Calu3 (cell line): ENCODE measurements at places on chromosomes 3 and 15.

DNA sequence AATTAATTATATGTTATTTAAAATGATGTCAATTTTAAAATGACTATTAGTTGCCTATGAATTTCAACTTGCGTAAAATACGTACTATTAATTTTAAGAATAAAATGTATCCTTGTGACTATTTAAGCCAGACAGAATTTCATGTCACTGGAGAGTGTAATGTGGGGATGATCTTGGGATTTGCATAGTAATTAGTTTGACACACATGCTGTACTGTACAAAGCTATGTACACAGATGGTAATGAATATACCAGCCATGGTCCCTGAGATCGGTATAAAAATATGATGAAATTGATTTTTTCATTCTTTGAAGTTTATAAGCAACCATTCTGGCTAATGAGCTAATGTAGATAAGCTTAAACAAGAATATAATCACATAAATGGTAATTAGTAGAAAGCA lies 134.4 kb upstream of the ROBO1 start:
- no peak for DNase-seq

GRCh38 chr3:68090571-68090970 lies 436.2 kb upstream of the SUCLG2 start:
- no peak for DNase-seq

- DNase-seq: peak; percentile 12
Observed at GRCh38 chr15:82646250-82647044, 716 bp downstream of the CPEB1 start.

- DNase-seq: no peak
Observed at GRCh38 chr15:66783314-66783713, 81.3 kb downstream of the SMAD6 start.

DNA sequence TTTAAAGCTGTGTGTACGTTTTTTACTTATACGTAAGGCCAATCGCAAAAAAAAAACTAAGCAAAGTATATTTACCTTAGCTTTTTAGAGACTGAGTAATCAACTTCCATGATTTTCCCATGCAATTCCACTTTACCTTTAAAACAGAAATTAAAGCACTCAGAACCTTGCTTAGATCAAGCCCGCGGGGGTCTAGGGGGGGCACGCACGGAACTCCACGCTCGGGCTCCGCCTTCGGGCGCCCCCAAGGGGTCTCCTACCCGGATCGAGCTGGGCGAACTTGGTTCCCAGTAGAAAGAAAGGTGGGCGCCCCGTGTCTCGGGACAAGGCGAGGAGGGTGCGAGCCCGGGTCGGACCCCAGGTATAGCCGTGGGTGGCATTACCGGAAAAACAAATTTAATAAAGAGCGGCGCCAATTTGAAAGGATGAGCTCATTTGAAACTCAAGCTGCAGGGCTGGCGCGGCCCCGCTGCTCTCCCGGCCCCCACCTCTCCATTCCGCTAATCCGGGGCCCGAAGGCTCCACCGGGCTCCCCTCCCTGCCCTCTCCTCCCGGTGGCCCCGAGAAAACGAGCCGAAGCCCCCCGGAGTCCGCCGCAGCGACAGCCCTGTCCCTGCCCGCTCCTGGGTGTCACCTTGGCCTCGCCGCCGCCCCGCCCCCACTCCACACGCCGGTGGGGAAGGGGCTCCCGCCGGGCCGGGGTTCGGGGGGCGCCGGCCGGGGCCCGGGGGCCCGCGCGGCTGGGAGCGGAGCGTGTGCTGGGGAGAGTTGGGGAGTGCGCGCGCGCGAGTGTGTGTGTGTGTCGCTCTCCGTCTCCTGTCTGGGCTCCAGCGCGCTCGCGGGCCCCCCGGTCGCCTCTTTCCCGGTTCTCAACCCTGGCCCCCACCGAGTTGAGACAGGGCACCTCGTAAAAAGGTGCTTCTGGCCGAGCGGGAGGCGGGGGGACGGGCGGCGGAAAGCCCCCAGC lies 1.5 kb downstream of the IGF2BP2 start:
- peak; percentile 56 for DNase-seq

GRCh38 chr3:129936757-129937156 lies 37.8 kb upstream of the TRH start:
- DNase-seq: peak; percentile 48

- no peak for DNase-seq
Observed at GRCh38 chr3:188839187-188839695, 332.5 kb upstream of the TPRG1 start.

- no peak for DNase-seq
Observed at GRCh38 chr15:33722005-33722672, 246.2 kb upstream of the CHRM5 start.

- no peak for DNase-seq
Observed at GRCh38 chr3:183845608-183846288, 20.4 kb upstream of the MAP6D1 start.

- no peak for DNase-seq
Observed at GRCh38 chr3:71067977-71068654, 515.4 kb downstream of the FOXP1 start.

- no peak for DNase-seq
Observed at GRCh38 chr15:27990521-27991515, 108.3 kb downstream of the OCA2 start.

DNA sequence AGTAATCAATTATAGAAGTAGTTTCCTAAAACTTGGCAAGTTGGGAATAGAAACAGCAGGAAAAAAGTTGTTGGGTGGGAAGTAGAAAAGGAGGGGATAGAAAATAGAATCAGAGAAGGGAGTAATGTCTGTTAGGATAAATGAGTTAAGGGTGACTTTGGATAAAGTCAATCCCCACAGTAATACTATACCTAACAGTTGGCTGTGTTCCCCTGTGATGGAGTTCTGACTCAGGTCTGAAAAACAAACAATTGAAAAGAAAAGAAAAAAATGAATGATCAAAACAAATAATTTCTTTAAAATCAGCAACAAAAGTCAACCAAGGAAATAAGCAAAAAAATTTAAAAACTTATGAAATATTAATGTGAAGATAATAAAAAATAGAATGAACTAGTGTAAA lies 50.3 kb downstream of the EMC4 start:
- DNase-seq: no peak

DNA sequence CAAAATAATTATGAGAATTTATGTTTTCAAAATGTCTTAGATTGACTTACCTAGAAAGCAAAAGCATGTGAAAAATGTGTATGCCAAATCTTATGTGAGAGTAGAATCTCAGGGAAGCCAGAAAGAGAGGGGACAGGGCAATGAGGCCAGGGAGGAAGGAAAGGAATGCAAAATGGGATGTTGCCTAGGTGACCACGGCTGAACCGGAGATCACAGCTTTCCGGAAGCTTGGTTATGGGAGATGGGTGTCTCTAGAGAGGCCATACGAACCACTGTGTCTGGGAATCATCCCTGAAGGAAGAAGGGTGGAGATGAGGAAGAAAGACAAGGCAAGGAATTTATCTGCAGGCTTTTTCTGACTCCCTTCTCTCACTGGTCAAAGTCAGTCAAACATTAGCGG lies 76.0 kb downstream of the SUCLG2 start:
- no peak for DNase-seq

- no peak for DNase-seq
Observed at GRCh38 chr3:100913870-100914648, 79.2 kb downstream of the ABI3BP start.

GRCh38 chr15:87739081-87739480 lies 517.5 kb downstream of the NTRK3 start:
- DNase-seq: no peak

GRCh38 chr15:55916666-55917409 lies 76.6 kb downstream of the NEDD4 start:
- no peak for DNase-seq

DNA sequence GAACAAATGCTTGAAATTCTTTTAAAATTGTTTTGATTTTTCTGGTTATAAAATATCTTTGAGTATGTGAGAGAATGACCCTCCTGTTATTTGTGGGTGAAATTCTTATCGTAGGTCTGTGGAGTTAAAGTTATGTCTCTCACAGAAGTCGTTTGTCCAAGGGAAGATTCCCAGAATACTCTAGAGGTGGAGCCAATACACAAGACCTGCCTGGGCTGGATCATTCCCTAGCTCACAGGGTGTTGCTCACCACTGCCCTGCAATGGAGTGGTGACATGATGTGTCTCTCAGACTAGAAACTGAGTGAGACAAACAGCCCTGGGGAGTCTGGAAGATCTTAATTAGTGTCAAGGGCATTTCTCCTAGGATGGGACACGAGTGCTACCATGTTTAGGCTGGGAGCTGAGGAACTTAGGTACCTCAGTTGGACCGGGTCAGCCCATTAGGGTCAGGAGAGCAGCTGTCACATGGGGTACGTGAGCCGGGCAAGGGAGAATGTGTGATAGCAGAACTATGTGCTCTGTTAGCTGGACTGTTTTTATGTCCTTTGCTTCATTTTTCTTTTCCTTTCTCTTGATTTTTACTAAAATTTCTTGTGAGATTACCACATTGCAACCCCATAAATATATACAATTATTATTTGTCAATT lies 53.6 kb upstream of the MYO5C start:
- no peak for DNase-seq

GRCh38 chr3:195854628-195855294 lies 43.0 kb upstream of the MUC4 start:
- DNase-seq: no peak

DNA sequence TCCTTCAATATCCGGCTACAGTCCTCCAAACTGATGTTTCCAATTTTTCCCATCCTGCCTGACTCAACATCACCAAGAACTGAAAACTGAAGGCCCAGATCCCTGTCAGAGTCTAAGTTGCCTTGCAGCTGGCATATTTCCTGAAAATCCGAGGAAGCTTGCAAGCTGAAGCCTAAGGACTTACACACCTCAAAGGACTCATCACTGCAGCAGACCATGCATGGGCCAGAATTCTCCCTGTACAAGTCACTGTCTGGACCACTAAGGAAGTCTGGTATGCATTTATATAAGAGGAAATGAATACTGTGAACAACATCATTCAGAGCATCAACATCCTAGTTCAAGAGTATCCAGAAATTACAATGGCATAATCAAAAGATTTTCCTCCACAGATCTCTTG lies 548.8 kb upstream of the MDFIC2 start:
- no peak for DNase-seq

DNA sequence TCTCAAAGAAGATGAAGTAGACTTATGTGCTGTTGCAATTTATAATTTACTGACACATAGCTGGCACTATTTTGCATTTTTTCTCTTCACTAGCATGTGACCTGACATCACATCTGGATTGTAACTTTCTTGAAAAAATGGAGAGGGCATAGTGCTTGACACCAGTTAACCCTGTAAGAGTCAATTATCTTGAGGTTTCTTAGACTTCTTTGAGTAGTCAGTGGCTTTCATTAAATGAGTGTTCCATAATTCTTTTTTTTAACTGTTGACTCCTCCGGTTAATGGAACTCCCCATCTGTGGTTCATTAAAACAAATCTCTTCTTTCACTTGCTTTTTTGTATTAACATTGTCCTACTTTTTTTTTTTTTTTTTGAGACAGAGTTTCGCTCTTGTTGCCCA lies 16.9 kb upstream of the PRKCI start:
- DNase-seq: no peak

GRCh38 chr15:59245559-59245958 lies 38.9 kb downstream of the LDHAL6B start:
- no peak for DNase-seq

DNA sequence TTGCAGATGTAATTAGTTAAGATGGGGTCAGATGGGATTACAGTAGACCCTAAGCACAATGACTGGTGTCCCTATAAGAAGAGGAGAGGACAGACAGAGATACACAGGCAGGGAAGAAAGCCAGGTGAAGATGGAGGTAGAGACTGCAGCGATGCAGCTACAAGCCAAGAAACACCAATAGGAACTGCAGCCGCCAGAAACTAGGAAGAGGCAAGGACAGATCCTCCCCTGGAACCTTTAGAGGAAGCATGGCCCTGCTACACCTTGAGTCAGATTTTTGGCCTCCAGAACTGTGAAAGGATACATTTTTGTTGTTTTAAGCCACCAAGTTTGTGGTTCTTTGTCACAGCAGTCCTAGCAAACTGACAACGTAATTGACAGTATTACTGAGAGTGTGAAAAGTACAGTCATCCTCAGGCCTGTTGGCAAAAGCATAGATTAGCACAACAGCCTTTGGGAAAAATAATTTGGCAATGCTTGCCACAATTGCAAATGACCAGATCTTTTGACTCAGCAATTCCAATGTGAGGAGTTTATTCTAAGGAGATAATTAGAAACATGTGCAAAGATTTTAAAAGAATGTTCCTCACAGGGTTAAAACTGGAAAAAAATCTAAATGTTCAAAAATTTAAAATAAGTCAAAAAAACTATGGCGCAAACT lies 82.6 kb upstream of the TJP1 start:
- DNase-seq: no peak

GRCh38 chr15:35000511-35000910 lies 12.4 kb upstream of the ZNF770 start:
- no peak for DNase-seq

- no peak for DNase-seq
Observed at GRCh38 chr3:50873376-50874157, 198.8 kb downstream of the DOCK3 start.

DNA sequence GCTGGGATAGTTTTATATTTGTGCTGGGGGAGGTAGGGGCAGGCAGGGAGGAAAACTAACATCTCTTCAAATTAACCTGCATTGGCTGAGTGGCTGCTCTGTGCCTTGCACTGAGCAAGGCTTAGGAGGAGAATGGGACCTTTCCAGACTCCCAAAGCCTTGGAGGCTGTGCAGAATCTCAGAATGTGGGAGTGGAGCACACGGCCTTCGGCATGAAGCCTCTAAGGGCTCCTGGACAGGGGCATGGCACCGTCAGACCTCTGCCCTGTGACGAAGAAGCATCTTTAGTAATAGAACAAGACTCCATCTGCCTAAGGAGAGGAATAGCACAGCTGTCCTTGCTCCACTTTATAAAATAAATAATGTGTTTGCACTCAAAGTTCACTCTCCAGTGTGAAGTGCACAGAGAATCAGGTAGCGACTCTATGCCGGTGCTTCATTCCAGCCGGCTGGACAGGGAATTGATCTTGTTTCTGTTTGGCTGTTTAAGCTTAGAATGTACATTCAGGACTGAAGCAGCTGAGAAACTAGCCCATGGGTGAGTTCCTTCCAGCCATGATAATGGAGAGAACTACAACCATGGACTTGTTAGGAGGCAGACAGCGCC lies 228.5 kb upstream of the ADAMTS9 start:
- no peak for DNase-seq

GRCh38 chr15:32715276-32715675 lies 2.5 kb upstream of the GREM1 start:
- no peak for DNase-seq

DNA sequence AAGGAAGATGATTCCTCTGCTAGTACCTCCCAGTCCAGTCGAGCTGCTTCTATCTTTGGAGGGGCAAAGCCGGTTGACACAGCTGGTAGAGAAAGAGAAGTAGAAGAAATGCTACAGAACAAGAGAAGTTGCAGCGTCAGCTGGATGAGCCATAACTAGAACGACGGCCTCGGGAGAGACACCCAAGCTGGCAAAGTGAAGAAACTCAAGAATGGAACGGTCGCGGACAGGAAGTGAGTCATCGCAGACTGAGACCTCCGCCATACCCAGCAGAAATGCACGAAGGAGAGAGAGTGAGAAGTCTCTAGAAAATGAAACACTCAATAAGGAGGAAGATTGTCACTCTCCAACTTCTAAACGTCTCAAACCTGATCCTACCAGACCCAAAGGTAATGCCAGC lies 19.0 kb upstream of the PARP14 start:
- no peak for DNase-seq
